Activated CD4-positive, alpha-beta T cell treated with anti-CD3 and anti-CD28 coated beads, Interleukin-2, amount 50 U/mL, for 48 hours (primary cell): ENCODE measurements at places on chromosomes 16 and 17.

- no peak for DNase-seq
Measured at GRCh38 chr17:34997355-34997862, 17.1 kb downstream of the LIG3 start.

- no peak for DNase-seq
Measured at GRCh38 chr16:5965321-5965720, 867.7 kb upstream of the EEF2KMT start.

DNA sequence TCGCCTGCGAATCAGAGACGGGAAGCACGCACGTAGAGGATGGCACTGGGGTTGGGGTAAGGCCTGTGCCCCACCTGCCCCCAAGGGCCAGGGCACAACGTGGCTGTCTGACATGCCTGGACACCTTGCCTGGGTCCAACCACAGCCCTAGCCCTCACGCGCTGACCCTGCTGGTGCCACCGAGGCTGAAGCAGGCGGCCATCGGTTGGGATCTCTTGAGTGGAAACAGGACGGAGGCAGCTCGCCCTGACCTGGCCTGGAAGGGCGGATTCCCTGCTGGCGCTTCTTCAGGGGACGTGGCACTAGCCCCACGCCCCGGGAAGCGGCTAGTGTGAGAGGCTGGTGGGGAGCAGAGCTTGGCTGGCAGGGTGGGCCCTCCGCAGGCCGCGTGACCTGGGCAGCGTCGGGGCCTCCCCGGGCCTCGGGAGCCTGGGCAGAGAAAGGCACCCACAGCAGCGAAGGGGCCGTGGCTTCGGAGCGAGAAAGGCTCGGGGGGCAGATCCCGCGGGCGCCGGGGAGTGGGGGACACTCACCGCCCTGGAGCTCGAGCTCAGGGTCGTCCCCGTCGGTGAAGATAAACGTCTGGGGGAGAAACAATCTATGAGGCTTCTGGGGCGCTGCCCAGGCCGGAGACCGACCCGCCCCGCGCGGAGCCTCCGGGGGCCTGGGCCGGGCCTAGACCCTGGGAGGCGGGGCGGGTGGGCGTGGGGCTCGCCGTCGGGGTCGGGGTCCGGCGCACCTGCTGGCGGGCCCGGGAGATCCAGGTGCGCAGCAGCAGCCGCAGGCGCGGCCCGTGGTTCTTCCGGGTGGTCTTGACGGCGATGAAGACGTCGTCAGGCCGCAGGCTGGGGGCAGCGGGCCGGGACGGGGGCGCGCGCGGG, 610 bp downstream of the RFNG start:
- DNase-seq: no peak

- DNase-seq: no peak
Measured at GRCh38 chr17:41595585-41595984, 8.9 kb upstream of the KRT14 start.
